ENCODE measurements at places on chromosomes 16 and 17. TPM values are rescaled to one million over a fixed set of nuclear protein-coding genes. Genes with fewer than 3 reads are reported as not detected.

PLLP gene
- 2.3 TPM for total RNA-seq

ADAD2 gene
- total RNA-seq, result 1.6 TPM

NPIPA5 gene
- 1.0 TPM for total RNA-seq

NOG gene
- total RNA-seq, result 0.35 TPM

PHOSPHO1 gene
- 0.73 TPM for total RNA-seq

IL34 gene
- total RNA-seq, result 4.6 TPM

NUBP1 gene
- total RNA-seq, result 28.2 TPM

GRCh38 chr16:31063843-31064611 lies 10.0 kb downstream of the ZNF668 start:
- DNase-seq, result no peak

DNA sequence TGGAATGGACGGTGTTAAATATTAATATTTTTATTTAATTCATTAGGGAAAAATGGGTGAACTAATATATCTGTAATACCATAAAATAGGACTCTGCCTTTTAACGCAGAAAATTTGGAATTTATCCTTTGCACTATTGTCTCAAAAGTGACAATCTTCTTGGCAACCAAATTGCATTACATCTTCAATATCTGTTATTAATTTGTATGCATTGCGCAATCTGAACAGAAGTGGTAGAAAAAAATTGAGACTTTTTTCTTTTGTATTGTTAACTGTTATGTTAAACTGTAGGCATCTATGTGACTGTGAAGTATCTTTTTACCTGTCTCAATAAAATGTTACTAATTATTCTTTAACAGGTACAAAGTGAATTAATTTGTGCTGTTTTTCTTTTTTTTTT lies 55.6 kb downstream of the PPM1E start:
- no peak for DNase-seq

DNA sequence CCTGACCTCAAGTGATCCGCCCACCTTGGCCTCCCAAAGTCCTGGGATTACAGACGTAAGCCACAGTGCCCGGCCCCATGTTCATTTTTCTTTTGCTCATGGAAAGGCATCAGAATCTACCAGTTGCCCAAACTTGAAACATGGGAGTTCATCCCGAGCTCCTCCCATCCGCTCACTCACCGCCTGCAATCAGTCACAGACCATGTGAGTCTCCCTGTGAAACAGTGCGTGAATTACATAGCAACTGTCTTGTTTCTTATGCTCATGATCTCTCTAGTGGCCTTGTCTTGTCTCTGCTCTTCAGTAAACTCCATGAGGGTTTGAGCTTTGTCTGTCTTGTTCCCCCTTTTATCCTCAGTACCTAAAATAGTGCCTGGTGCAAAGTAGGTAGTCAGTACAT lies 52.1 kb upstream of the TNRC6A start:
- no peak for DNase-seq

DNA sequence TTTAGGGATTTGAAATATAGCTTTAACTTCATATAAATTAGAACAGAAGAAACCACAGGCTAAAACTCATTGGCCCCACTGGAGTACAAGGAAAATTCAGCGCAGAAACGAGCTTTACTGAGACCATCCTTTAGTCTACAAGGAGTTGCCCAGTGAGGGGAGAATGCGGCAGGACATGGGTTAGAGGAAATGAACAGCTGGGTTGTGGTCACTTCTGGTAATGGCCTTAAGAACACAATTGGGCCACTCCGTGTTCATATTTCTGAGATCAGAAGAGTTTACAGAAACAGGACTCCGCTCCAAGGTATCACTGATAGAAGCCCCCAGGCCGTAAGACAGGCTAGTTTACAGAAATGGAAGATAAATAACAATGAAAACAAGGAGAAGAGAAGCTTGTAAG lies 188.3 kb downstream of the ZFHX3 start:
- DNase-seq, result no peak

DNA sequence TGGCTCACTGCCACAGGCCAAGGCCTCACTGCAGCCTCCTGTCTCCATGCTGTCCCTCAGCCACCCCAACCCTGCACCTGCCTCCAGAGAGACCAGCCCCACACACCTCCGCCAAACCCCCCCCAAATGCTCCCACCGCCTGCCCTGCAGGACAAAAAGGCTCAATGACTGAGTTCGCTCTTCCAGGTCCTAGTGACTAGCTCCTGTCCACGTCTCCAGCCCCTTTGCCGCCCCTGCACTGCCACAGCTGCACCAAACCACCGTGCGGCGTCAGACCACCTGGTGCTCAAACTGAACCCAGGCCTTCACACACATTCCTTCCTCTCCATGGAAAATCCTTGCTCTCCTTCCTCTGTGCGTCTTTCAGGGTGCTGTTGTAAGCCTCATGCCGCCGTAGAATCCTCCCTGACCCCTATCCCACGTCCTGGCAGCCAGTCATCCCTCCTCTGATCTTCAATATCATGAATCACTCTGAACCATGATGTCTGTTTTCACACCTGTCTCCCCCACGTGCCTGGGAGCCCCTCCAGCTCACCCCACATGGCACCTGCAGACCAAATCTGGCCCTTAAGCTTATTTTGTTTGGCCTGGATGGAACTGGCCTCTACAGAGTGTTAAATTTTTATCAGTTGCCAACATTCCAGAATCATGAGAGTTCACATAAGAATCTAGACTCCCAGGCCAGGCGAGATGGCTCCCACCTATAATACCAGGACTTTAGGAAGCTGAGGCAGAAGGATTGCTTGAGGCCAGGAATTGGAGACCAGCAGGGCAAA lies 4.3 kb upstream of the GSG1L start:
- DNase-seq, result no peak

- DNase-seq, result no peak
These were observed 69.2 kb downstream of the CDC27 start for GRCh38 chr17:47119746-47120520.

DNA sequence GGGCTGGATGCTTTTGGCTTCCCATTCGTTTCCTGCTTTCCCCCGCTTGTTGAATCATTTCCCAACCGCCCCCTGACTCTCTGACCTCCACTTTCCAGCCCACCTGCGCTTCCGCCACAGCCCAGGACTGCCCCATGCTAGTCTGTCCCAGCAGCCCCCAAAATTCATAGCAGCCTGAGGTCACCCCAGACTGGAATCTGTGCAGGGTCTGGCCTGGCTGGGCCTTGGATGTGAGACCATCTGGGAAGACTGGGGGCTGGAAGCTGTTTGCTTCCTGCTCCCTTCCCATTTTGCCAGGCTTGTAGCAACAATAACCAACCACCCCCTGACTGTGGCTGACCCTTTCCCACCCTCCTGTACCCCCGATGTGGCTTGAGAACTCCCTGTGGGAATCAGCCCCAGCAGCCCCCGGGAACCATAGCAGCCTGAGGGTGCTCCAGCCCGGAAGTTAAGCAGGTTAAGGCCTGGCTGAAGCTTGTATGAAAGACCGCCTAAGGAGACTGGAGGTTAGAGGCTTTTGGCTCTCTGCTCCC lies 2290.8 kb downstream of the TP53TG3F start:
- no peak for DNase-seq

DNA sequence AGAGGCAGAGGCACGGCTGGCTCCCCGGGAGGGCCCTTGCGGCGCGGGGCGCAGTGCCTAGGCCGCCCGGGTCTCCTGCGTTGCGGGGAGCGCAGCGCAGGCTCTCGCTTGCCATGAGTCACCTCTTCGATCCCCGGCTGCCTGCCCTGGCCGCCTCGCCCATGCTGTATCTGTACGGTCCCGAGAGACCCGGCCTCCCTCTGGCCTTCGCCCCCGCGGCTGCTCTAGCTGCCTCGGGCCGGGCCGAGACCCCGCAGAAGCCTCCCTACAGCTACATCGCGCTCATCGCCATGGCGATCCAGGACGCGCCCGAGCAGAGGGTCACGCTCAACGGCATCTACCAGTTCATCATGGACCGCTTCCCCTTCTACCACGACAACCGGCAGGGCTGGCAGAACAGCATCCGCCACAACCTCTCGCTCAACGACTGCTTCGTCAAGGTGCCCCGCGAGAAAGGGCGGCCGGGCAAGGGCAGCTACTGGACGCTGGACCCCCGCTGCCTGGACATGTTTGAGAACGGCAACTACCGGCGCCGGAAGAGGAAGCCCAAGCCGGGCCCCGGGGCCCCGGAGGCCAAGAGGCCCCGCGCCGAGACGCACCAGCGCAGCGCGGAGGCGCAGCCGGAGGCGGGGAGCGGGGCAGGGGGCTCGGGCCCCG lies 390 bp downstream of the FOXL1 start:
- DNase-seq, result peak; percentile 75

GRCh38 chr17:51667706-51668083 lies 407.3 kb downstream of the UTP18 start:
- DNase-seq, result no peak

- DNase-seq, result no peak
These were observed 43.6 kb upstream of the USP7 start for GRCh38 chr16:9007177-9007794.

- DNase-seq, result no peak
These were observed 62.2 kb downstream of the FBXL20 start for GRCh38 chr17:39339272-39339671.

DNA sequence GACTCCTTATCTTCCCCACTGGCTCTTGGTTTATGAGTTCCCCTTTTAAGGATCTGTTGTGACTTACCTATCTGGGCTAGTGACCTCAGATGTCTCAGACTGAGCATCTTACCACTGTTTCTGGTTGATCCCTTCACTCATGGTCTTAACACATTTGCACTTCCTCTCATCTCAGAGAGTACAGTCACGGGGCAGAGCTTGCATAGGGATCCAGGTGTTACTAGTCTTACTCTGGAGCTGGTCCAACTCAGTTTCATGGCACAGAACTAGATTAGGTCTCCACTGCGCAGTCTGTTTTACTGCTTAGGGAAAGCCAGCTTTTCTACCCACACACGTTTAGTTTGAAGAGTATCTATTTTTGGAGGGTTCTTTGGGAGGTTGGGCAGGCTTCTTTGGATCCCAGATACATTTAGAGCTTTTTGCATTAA lies 10.2 kb downstream of the GABARAPL2 start:
- DNase-seq, result no peak

DNA sequence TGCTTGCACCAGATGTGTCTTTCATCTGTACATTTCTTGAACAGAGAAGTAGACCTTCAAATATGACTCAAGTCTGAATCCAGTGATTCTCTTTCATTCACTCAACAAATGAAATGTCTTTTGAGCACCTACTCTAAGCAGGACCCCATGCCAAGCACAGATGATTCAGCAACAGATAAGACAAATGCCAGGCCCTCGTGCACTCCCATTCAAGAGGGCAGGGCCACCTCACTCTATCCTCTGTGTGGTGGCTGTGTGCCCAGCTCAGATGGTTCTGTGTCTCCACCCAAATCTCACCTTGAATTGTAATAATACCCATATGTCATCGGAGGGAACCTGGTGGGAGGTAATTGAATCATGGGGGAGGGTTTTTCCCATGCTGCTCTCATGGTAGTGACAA lies 74.1 kb upstream of the NKD1 start:
- DNase-seq, result no peak

- DNase-seq, result no peak
These were observed 132.8 kb downstream of the RBFOX3 start for GRCh38 chr17:79478051-79478461.

GRCh38 chr17:65359016-65359415 lies 202.4 kb downstream of the AXIN2 start:
- DNase-seq, result no peak

DNA sequence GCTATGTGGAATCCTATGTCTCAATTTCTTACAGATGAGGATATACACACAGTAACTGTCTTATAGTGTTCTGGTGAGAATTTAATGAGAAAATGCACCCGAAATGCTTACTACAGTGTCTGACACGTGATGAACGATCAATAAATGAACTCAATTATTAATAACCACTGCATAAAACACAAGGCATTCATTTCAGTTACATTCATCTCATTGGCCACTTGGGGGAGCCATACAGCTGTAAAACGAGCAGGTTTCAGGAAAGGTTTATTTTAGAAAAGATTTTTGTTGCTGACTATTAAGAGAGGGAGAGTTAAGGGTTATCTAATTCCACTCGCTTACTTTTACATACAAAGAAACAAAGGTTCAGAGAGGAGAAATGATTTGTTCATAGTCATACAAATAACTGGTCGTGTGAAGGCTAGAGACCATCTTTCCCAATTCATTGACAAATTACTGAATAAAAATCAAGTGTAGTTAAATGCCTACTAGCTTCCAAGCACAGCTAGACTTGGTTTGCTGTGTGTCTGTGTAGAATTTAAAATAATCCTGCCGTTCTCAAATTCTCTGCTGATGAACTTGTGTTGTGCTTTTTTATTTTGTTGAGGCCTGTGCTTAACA lies 160.1 kb downstream of the MAP2K4 start:
- DNase-seq, result no peak

DNA sequence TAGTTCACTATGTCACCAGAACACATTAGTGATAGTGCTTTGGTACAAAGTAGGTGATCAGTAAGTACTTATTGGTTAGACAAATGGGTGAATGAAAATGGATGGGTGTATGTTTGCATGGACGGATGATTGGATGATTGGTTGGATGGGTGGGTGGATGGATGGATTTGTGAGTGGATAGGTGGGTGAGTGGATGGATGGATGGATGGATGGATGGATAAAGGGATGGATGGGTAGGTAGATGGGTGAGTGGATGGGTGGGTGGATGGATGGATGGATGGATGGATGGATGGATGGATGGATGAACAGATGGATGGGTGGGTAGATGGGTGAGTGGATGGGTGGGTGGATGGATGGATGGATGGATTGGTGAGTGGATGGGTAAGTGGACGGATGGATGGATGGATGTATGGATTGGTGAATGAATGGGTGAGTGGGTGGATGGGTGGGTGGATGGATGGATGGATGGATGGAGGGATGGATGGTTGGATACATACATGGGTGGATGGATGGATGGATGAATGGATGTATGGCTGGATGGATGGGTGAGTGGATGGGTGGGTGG lies 225.3 kb upstream of the GSE1 start:
- no peak for DNase-seq

GRCh38 chr16:70772493-70772892 lies 28.5 kb downstream of the VAC14 start:
- DNase-seq, result no peak

GRCh38 chr17:28239271-28239624 lies 79.8 kb upstream of the TMEM97 start:
- no peak for DNase-seq

DNA sequence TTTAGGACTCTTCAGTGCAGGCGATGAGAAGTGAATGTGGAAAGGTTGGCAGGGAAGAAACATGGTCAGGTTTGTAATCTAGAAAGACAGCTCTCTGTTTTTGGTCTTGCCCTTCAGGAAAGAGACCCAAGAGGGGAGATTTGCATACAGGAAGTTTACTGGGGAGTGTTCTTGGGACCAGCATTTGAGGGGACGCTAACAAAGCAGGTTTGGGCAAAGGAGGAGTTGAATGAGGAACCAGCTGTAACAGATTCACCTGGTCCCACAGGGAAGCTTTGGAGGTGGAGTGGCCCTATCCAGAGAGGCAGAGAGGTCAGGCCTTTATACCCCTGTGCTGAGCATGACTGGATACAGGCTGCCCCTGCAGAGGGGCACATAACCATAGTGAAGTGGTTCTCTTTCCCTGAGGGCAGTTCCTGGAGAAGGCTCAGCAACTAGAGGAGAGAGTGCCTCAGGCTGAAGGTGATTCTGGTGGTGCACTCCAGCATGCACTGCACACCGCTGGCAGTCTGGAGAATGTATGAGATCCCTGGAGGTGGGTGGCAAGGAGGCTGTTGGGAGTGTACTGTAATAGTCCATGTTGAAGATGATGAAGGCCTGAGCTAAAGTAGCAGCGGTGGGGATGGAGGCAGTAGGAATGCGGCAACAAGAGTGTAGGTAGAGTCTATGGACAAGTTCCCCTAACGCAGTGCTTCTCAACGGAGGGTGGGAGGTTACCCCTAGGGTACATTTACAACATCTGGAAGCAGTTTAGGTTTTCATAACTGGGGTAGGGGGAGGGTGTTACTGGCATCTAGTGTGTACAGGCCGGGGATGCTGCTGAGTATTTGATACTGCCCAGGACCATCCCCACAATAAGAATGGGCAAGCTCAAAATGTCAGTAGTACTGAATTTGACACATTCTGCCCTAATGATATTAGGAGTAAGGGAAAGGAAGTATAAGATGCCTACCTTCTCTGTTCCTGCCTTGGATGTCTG lies 37.2 kb downstream of the MAP2K6 start:
- DNase-seq, result no peak
